ENCODE measurements at places on chromosomes 2 and 18.

DNA sequence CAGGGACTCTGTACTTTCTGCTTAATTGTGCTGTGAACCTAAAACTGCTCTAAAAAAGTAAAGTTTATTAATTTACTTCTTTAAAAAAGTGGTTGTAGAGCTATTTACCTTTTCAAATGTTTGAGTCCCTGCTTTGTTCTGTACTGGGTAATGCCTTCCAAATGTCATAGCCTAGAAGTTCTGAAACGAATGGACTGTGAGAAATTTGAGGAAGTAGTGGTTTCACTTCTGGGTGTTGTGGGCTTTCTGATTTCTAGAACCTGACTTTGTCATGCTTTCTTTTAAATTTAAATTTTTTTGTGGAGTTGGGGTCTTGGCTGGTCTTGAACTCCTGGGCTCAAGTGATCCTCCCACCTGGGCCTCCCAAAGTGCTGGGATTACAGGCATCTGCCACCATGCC lies 44.6 kb downstream of the SMAD4 start:
- H3K36me3 ChIP-seq, result peaks cover 96% of the 10 kb centered on the region
- H3K4me1 ChIP-seq, result peaks cover 54% of the 10 kb centered on the region
- H3K27me3 ChIP-seq, result no peaks in the 10 kb centered on the region
- no peak for DNase-seq
- peak overlapping the region; percentile 8 for H3K27ac ChIP-seq
- no peak overlapping the region for H3K4me3 ChIP-seq

DNA sequence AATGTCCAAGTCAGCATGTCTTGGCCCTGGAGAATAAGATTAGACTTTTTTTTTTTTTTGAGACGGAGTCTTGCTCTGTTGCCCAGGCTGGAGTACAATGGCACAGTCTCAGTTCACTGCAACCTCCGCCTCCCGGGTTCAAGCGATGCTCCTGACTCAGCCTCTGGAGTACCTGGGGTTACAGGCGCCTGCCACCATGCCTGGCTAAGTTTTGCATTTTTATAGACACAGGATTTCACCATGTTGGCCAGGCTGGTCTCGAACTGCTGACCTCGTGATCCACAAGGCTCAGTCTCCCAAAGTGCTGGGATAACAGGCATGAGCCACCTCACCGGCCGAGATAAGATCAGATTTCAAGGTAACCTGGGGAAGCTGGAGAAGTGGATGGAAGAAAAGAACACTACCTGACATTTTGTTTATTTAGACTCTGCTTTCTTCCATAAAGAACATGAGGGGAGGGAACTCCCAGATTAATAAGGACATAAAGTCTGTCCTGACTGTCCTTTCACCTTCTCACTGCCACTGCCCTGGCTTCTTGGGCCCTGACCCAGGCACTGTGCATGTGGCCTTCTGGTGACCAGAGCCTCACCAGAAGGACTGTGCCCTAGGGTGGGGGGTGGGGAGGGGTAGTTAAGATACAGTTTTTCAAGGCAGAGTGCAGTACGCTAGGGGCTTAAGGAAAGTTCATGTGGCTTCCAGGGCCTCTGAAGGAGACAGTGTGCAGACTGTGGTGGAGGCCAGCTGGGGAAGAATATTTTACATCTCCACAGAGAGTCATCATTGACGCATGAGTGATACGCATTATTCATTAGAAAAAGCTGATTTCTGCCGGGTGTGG lies 4.8 kb upstream of the IMPA2 start:
- no peak for DNase-seq
- H3K27ac ChIP-seq, result no peak overlapping the region
- no peaks in the 10 kb centered on the region for H3K36me3 ChIP-seq
- H3K4me1 ChIP-seq, result peaks cover 8% of the 10 kb centered on the region
- peaks cover under 1% of the 10 kb centered on the region for H3K27me3 ChIP-seq

GRCh38 chr2:152560166-152560565 lies 157.1 kb downstream of the PRPF40A start:
- no peaks in the 10 kb centered on the region for H3K36me3 ChIP-seq
- H3K27ac ChIP-seq, result no peak overlapping the region
- no peak overlapping the region for H3K4me3 ChIP-seq
- no peak for DNase-seq
- peaks cover 1% of the 10 kb centered on the region for H3K4me1 ChIP-seq

DNA sequence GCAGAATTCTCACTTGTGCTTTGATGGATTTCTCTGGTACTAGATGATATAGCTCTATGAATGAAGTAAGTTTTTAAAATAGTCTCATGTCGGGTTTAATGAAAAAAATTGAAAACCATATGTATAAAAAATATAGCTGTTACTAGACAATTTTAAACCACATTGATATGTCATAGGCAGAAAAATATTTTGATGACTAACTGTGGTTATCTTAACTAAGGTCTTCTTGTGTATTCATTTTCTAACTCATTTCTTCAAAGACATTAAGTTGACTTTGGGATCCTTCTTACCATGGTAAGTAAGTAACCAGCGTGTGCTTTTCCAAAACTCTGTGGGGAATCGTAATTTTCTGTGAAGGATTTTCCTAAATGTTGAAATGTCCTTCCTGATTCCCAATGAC lies 160.9 kb upstream of the COL3A1 start:
- H3K4me3 ChIP-seq, result no peak overlapping the region
- no peaks in the 10 kb centered on the region for H3K27me3 ChIP-seq
- H3K27ac ChIP-seq, result no peak overlapping the region
- H3K36me3 ChIP-seq, result no peaks in the 10 kb centered on the region

DNA sequence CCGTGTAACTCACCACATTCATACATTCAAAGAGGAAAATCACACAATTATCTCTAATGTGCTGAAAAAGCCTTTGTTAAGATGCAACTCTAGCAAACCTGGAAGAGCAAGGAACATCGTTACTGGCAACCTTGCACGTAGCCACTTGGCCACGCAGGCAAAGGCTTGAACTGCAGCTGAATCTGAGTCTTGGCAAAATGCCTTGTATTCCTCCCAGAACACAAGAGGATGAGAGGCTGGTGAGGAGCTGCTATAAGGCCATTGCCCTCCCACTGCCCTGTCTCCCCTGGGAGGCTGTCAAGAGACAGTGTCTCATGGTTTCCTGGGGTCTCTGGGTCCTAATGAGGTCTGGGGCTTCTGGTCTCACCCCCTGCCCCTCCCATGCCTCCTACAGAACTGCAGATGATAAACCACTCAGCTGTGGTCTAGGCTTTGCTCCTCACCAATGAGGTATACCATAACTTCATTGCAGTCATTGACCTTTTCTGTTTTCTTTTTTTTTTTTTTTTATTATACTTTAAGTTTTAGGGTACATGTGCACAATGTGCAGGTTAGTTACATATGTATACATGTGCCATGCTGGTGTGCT lies 141.4 kb downstream of the SPP2 start:
- no peaks in the 10 kb centered on the region for H3K4me1 ChIP-seq
- no peaks in the 10 kb centered on the region for H3K27me3 ChIP-seq
- no peak for DNase-seq
- H3K27ac ChIP-seq, result no peak overlapping the region
- H3K36me3 ChIP-seq, result no peaks in the 10 kb centered on the region

GRCh38 chr18:77530732-77531131 lies 281.1 kb downstream of the GALR1 start:
- no peak overlapping the region for H3K4me3 ChIP-seq
- peaks cover 6% of the 10 kb centered on the region for H3K27me3 ChIP-seq
- H3K27ac ChIP-seq, result no peak overlapping the region
- H3K4me1 ChIP-seq, result no peaks in the 10 kb centered on the region

DNA sequence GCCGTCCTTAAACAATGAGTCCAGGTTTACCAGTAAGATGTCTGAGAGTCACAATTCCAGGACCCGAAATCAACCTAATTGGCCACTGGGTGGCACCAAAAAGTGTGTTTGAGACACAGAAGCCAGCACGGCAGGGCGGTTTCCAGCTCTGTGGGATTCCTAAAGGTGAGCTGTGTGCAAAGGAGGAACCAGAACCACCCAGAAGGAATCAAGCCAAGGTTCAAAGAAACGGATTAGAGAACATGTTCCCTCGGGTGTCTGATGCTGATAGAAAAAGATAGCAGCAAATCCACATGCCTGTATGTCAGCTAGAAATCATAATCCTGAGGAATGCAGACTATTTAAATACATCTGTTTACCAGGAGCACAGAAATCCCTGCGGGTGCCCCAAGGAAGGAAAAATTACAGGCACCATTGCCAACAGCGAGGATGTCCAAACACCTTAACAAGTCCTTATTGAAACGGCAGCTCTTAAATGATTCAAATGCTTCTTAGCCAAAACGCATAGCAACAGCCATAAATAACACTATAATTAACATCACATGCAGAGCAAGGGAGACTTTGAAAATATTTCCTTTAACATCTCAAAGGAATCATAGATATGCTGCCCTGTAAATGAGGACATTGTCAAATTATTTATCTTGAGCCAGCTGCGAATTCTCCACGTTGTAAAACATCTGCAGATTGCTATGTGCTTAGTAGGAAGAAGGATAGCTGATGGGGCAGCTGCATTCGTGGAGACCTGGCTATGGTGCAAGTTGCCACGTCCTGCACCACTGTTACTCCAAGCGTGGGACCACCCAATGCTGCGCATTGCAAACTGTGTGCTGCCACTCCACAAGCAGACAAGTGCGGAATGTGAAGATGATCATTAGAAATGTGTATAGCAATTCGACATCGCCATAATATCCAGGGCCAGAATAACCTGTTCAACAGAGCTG lies 318.7 kb upstream of the NCKAP5 start:
- no peak overlapping the region for H3K4me3 ChIP-seq
- H3K36me3 ChIP-seq, result no peaks in the 10 kb centered on the region
- no peak overlapping the region for H3K27ac ChIP-seq
- peak; percentile 51 for DNase-seq

DNA sequence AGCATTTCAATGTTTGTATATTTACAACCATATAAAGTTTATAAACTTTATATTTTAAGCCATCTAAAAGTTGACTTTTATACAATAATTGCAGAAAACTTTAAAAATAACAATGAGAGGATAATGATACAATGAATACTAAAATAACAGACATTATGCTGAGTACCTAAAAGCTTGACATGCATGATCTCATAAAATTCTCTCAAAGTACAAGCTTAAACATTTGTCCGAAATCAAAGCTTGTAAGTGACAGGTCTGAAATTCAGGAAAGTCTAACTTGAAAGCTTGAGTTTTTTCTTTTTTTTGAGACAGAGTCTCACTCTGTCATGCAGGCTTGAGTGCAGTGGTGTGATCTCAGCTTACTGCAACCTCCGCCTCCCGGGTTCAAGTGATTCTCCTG lies 84.1 kb upstream of the FRZB start:
- H3K27ac ChIP-seq, result no peak overlapping the region
- H3K4me1 ChIP-seq, result peaks cover 9% of the 10 kb centered on the region
- no peaks in the 10 kb centered on the region for H3K27me3 ChIP-seq
- no peak for DNase-seq

GRCh38 chr2:172813314-172813888 lies 77.8 kb downstream of the RAPGEF4 start:
- peaks cover 5% of the 10 kb centered on the region for H3K27me3 ChIP-seq
- no peak overlapping the region for H3K27ac ChIP-seq
- DNase-seq, result no peak
- no peaks in the 10 kb centered on the region for H3K4me1 ChIP-seq
- no peak overlapping the region for H3K4me3 ChIP-seq

GRCh38 chr2:146721486-146721885 lies 1123.3 kb upstream of the ACVR2A start:
- no peaks in the 10 kb centered on the region for H3K27me3 ChIP-seq
- no peak for DNase-seq
- no peaks in the 10 kb centered on the region for H3K36me3 ChIP-seq
- H3K4me1 ChIP-seq, result no peaks in the 10 kb centered on the region
- H3K4me3 ChIP-seq, result no peak overlapping the region
- no peak overlapping the region for H3K27ac ChIP-seq

DNA sequence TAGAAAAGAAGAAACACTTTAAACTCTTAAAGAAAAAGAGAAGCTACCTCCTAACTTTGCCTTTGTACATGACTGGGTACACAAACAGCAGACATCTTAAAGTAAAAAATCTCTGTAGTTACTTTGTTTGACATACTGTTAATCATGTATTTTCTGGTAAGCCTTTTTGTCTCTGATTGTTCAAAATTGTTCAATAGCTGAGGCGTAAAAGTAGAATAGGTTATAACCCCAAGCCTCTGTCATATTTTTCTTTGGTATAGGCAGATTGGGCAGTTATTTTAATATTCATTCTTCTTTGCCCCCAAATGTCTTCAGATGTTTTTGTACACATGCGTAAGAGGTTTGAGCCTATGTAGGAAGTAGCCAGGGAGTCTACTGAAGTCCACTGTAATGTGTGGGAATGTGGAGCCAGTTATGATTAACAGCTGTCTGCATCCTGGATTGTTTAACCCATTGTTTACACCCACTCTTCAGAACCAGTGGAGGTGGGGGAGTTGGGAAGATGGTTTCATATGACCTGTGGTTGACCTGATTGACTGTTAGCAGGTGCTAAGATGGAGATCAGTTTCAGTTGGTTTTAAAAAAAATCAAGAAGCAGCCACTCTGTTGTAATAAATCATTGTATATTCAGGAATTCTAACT lies 150.5 kb downstream of the TANC1 start:
- no peak overlapping the region for H3K4me3 ChIP-seq
- H3K27ac ChIP-seq, result no peak overlapping the region
- no peaks in the 10 kb centered on the region for H3K36me3 ChIP-seq

GRCh38 chr2:105362862-105363591 lies 25.7 kb downstream of the C2orf49 start:
- H3K4me1 ChIP-seq, result peaks cover 25% of the 10 kb centered on the region
- H3K36me3 ChIP-seq, result peaks cover 33% of the 10 kb centered on the region
- H3K27ac ChIP-seq, result no peak overlapping the region

GRCh38 chr2:38959938-38960608 lies 70.4 kb downstream of the ARHGEF33 start:
- peak; percentile 76 for DNase-seq
- no peaks in the 10 kb centered on the region for H3K36me3 ChIP-seq
- peaks cover 43% of the 10 kb centered on the region for H3K27me3 ChIP-seq
- peaks cover 4% of the 10 kb centered on the region for H3K4me1 ChIP-seq
- no peak overlapping the region for H3K27ac ChIP-seq
- H3K4me3 ChIP-seq, result peak overlapping the region; percentile 53

GRCh38 chr18:77668219-77668618 lies 418.6 kb downstream of the GALR1 start:
- no peak for DNase-seq
- no peak overlapping the region for H3K27ac ChIP-seq
- H3K36me3 ChIP-seq, result no peaks in the 10 kb centered on the region
- H3K4me1 ChIP-seq, result peaks cover 2% of the 10 kb centered on the region
- no peak overlapping the region for H3K4me3 ChIP-seq
- H3K27me3 ChIP-seq, result peaks cover 41% of the 10 kb centered on the region

DNA sequence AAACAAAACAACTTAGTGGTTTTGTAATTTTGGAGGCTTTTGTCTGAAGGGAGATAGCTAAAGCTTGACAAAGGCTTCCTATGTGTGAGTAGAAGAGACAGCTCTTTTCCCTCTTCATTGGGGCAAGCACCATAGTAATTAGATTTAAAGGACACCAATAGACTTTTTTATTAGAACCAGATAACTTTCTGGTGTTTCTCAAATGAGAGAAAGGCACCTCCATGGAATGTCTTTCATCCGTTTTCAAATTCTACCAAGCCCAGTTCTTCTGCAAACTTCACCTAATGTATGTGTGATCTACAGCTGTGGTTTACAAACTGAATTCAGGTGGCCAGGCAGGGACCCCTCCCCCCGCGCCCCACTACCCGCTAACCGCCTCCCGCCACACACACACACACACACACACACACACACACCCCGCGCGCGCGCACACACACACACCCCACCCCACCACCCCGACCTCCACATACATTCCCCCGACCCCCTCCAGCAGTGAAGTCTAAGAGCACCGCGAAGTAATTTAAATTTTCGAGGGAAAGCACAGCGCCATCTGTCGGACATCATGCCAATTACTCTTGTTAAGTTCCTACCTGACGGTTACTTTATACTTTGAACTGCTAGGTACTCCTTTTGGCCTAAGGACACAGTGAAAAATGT lies 31.6 kb upstream of the PPP1R1C start:
- H3K4me1 ChIP-seq, result peaks cover 24% of the 10 kb centered on the region
- peaks cover 46% of the 10 kb centered on the region for H3K27me3 ChIP-seq
- DNase-seq, result peak; percentile 65
- H3K27ac ChIP-seq, result no peak overlapping the region
- H3K36me3 ChIP-seq, result no peaks in the 10 kb centered on the region
